DMS79 (cell line): ENCODE measurements at places on chromosomes 12 and 14.

- DNase-seq = no peak
These were observed 1099.4 kb downstream of the FSCB start for GRCh38 chr14:43407706-43408105.

- no peak for DNase-seq
These were observed 1119.7 kb downstream of the VRK1 start for GRCh38 chr14:97916669-97917568.

- DNase-seq = no peak
These were observed 40.7 kb downstream of the CORO1C start for GRCh38 chr12:108690542-108691174.

DNA sequence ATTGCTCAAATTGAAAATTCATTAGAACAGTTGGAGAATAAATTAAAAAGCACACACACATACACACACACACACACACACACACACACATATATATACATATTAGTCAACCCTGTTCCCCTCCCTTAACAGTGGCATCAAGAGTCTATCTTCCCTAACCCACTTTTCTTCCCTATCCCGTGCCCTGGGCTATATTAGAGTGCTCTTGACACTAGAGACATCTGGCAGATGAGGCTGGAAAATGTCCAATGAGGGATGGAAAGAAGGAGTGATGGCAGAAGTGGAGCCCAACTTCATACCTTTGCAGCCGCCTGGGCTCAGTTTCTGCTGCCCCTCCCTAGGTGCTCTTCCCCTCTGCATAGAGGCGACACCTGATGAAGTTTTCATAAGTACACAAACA, 172.4 kb upstream of the NUDT4 start:
- no peak for DNase-seq

- DNase-seq = no peak
These were observed 35.3 kb downstream of the PSMC1 start for GRCh38 chr14:90291699-90292098.

- no peak for DNase-seq
These were observed 202 bp downstream of the YAF2 start for GRCh38 chr12:42237853-42238239.

DNA sequence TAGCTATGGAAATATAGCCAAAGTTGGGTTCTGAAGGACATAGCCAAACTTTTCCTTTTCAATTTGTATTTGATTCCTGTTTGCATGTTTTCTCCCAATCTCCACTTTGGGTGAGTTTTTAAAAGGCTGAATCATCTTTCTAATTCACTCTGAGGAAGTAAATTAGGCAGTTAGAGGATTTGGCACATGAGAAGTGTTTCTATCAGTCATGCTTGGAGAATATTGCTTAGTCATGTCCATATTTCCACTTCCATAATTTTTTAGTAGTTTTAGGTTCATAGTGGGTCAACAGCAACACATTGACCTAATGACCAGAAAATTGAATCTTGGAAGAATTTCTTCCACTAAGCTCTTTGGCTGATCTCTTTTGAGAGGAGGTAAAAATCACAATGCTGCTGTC, 21.8 kb downstream of the IRAK3 start:
- no peak for DNase-seq

DNA sequence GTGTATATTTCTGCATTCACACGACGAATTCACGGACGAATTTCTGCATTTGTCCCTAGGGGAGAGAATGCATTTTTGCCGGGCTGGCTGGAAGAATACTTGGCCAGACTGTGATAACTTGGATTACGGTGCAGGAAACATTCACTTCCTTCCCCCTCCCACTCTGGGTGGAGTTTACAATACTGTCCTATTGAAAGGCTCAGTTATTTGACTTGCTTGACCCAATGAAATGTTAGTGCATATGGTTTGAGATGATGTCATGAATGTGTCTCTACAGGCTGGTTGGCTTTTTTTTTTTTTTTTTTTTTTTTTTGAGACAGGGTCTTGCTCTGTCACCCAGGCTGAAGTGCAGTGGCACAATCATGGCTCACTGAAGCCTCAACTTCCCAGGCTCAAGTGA, 90.7 kb upstream of the NOS1 start:
- DNase-seq = no peak
